Activated T-helper 2 cell treated with anti-CD3 and anti-CD28 coated beads, Interferon-gamma antibody, Interleukin-2, Interleukin-4, amounts not matched to agents 10 μg/mL and 5 μg/mL and 100 μg/mL, durations not matched to agents 14 hours and 24 hours and 36 hours (primary cell): ENCODE measurements at places on chromosomes 4 and X. TPM values are rescaled to one million over a fixed set of nuclear protein-coding genes. Genes with fewer than 3 reads are reported as not detected.

TMEM47 gene
- total RNA-seq = not detected in 2 replicates

TRIM60 gene
- not detected in 2 replicates for total RNA-seq

SORBS2 gene
- not detected in 2 replicates for total RNA-seq

PLP1 gene
- total RNA-seq = not detected in 2 replicates

TMPRSS11E gene
- not detected in 2 replicates for total RNA-seq

HPGD gene
- 0.48 and 1.2 TPM in 2 replicates for total RNA-seq

CLOCK gene
- total RNA-seq = 7.2 and 7.4 TPM in 2 replicates

CT47C1 gene
- total RNA-seq = not detected in 2 replicates

XKRX gene
- 0.23 and 0.25 TPM in 2 replicates for total RNA-seq

F8A3 gene
- total RNA-seq = 27.3 and 28.7 TPM in 2 replicates
